Epithelial cell of umbilical artery (primary cell): ENCODE measurements at places on chromosomes 6 and 20. TPM values are rescaled to one million over a fixed set of nuclear protein-coding genes. Genes with fewer than 3 reads are reported as not detected.

Gene NOL4L
- total RNA-seq = 9.9 and 17.2 TPM in 2 replicates

Gene CABLES2
- total RNA-seq = 0.97 and 1.2 TPM in 2 replicates

Gene UNC5CL
- under 0.01 TPM in 1 of 2 replicates, not detected in the other for total RNA-seq

Gene AGPAT4
- 7.5 and 8.1 TPM in 2 replicates for total RNA-seq

Gene SLC35D3
- under 0.01 TPM in 1 of 2 replicates, not detected in the other for total RNA-seq

Gene PLG
- total RNA-seq = not detected in 2 replicates

Gene HRH3
- total RNA-seq = not detected in 2 replicates

Gene STMN3
- total RNA-seq = 0.32 and 0.76 TPM in 2 replicates

Gene C20orf204
- 2.6 and 3.0 TPM in 2 replicates for total RNA-seq

Gene PACSIN1
- total RNA-seq = not detected in 2 replicates

Gene DLK2
- 0.46 and 0.65 TPM in 2 replicates for total RNA-seq

Gene HLA-DRB1
- total RNA-seq = 0.32 and 2.3 TPM in 2 replicates

Gene EFCAB8
- under 0.01 TPM in 1 of 2 replicates, not detected in the other for total RNA-seq

Gene ROS1
- total RNA-seq = not detected in 2 replicates

Gene ZNF334
- under 0.01 and 1.7 TPM in 2 replicates for total RNA-seq

Gene KIF6
- total RNA-seq = not detected in 2 replicates

Gene NKAIN2
- total RNA-seq = under 0.01 TPM in 1 of 2 replicates, not detected in the other

Gene TRIM15
- total RNA-seq = not detected in 2 replicates

Gene FBXO5
- 20.5 and 20.8 TPM in 2 replicates for total RNA-seq

Gene MTHFD1L
- total RNA-seq = 53.6 and 57.2 TPM in 2 replicates

Gene TMEM170B
- total RNA-seq = 3.6 and 6.1 TPM in 2 replicates

Gene SLC17A2
- not detected in 2 replicates for total RNA-seq

Gene PDYN
- not detected in 2 replicates for total RNA-seq

Gene HSPA12B
- total RNA-seq = 3.9 and 16.3 TPM in 2 replicates

Gene EYS
- 0.15 and 0.32 TPM in 2 replicates for total RNA-seq

Gene CTAGE9
- not detected in 2 replicates for total RNA-seq

Gene CST2
- not detected in 2 replicates for total RNA-seq
